H4 (cell line): ENCODE measurements at places on chromosomes 12 and 14.
A peak's percentile ranks its signal among the peaks of the same experiment; 100 is the strongest.

GRCh38 chr14:75375983-75376382 is 51.8 kb upstream of the JDP2 start:
- no peak for DNase-seq

DNA sequence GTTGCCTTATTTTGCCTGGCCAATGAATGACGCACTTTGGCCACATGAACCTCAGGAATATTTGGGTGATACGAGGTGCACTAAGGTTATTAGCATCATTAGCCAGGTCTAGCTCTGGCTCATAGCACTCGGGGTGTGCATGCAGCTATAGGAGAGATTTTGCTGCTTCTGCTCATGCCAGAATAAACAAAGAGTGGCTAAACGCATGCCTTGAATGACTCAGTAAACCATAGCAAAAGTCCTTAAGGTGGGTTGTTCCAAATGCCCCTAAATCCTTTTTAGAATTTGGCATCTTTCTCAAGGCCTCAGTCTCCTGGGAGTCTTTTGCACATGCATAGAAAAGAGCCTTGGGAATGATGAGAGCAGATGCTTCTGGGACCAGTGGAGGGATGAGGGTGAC is 343.7 kb upstream of the FKBP4 start:
- DNase-seq: no peak

- no peak for DNase-seq
These were observed 21.1 kb downstream of the IRF2BPL start for GRCh38 chr14:77007183-77007974.

GRCh38 chr14:65832431-65833266 is 420.1 kb downstream of the FUT8 start:
- DNase-seq: no peak

DNA sequence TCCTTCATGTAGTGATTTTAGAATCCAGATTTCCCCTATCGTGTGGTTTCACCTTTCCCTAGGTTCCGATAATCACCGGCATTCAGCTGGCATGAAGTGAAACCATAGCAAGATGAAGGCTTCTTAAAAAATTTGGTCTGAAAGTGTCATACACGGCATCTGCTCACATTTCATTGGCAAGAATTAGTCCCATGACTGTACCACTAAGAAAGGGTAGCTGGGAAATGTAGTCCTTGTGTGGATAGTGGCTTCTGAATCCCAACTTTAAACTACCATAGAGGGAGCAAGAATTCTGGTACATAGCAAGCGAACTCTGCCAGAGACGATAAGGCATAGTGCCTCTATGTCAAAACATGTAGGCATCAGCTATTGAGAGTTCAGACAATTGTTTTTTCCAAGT is 360.1 kb upstream of the TBX3 start:
- DNase-seq: peak; percentile 16

- DNase-seq: no peak
These were observed 65.1 kb downstream of the TRMT5 start for GRCh38 chr14:60915781-60916180.

DNA sequence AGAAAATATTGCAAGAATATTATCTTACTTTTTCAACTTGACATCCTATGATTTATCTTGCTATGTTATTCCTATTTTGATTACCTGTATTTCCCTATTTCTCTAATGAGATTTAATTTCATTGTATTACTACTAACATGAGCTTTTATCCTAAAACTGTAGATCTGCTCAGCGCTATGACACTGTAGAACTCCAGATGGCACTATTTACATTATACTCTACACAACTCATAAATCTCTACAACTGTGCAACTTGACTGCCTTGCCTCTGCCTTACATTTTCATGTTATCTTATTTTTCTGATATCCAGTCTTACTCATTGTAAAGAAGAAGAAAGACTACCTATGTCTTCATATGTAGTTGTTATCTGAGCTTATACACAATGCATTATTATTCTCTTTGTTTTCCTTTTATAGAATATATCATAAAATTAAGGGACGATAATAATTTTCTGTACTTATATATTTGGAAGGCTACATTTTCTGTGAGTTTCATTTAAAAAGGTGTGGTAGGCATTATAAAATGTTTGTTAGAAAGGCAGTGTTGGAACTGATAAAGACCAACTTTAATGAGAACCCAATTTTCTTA is 24.1 kb downstream of the NUP37 start:
- DNase-seq: peak; percentile 19

GRCh38 chr12:99049774-99050173 is 404.7 kb downstream of the APAF1 start:
- no peak for DNase-seq

DNA sequence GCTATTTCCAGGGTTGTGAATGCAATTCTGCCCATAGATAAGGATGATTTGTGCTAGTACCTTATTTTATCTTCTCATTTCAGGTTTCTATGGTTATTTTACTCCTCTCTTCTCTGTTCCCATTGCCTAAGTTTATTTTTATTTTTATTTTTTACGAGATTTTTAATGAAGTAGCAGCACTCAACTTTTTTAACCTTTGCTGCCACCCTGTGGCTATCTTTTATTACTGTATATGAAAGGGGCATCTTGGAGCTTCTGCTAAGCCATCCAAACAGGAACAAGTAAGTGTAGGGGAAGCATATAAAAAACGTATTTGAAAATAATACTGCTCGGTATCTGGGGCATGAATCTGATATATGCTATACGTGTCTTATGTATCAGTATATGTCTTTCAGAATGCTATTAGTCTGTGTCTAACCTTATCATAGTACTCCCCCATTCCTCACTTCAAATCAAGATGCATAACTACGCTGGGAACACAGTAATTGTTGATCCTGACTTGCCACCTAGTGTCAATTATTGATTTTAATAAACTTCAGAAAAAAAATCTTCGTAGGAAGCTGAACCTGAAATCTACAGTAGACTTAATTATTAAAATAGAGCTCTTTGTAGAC is 60.3 kb downstream of the KLRG1 start:
- peak; percentile 33 for DNase-seq

DNA sequence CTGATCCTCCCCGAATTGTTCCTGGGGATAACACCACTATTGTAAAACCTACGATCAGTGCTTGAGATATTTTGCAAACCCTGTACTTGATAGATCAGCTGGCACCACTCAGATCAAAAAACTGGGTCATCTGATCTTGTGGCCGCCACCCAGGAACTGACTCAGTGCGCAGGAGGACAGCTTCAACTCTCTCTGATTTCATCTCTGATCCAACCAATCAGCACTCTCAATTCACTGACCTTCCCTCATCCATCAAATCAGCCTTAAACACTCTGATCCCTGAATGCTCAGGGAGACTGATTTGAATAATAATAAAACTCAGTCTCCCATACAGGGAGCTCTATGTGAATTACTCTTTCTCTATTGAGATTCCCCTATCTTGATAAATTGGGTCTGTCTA is 4.2 kb upstream of the XPOT start:
- DNase-seq: no peak

DNA sequence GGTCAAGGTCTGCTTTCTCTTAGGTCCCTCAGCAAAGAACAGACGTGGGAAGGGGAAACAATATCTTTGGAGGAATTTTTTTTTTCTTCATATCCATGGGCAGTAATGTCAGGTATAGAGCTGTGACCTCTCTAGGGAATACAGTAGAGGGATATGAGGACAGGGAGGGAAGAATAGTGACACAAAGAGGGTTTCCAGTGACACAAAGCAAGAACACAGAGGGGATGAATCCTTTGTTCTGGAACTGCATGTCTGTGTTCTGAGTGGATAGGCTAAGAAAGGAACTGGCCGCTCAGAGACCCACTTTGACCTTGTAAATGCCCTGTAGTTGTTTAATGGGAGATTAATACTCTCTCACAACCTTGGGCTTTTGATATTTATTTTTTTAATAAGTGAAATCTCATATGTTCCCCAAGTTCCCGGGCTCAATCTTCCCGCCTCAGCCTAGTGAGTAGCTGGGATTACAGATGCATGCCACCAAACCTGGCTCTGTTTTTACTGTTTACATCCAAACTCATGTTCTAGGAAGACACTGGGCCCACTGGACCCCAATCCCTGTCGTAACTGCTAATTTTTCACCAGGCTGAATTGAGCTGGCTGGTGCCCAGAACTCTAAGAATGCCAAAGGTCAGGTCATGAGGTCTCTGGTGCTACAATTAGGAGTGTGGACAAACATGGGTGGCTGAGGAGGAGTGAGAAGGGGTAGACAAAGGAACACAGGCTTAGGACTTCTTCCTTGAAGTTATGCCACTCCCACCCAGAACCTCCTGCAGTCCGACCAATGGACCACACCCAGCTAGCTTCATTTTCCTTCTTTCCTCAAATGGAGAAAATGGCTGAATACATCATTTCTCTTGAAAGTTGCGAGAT is 9.1 kb upstream of the PLEKHH1 start:
- no peak for DNase-seq

- no peak for DNase-seq
These were observed 241.0 kb upstream of the NPAS3 start for GRCh38 chr14:32697704-32698103.

- DNase-seq: no peak
These were observed 12.2 kb downstream of the NELL2 start for GRCh38 chr12:44863867-44864266.

DNA sequence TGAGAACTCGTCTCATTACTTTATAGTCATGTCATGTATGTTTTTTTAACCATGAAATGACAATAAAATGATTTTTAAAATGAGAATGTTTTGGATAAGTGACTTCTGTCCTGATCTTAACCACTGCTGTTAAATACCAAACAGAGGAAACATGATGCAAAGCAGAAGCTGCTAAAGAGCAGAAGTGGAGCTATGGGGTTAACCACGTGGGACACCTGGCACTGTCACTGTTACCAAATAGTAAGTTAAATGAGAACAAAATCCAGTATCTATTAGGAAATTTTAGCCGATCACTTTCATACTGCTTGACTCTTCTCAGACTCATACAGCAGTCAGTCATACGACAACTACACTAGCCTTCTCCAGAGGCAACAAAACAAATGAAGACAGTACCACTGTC is 82.4 kb downstream of the SCAF11 start:
- no peak for DNase-seq
